NCI-H2171 treated with DMSO at 0.1 percent for 48 hours (cell line): ENCODE measurements at places on chromosomes 11 and 22.

GRCh38 chr11:20259506-20259905 lies 99.2 kb upstream of the DBX1 start:
- no peak for DNase-seq

- DNase-seq = no peak
These were observed 227.5 kb downstream of the ADAMTS15 start for GRCh38 chr11:130675917-130676316.

GRCh38 chr22:50062509-50063135 lies 4.5 kb upstream of the TTLL8 start:
- DNase-seq = no peak

DNA sequence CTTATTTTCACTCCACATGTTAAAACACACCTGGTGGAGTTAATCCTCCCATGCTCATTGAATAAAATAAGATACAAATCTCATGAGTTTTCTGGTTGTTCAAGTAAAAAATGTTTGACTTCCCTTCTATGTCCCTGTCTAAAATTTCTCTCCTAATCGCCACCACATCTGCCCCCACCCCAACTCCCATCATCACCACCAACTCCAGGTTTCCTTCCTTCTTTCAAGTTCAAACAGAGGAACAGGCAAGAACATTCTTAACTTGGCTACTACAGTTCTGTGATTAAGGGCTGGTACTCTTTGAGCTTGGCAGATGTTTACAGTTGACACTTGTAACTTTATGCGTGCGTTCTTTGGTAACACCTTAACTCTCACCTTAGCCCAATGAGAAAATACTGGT lies 9.1 kb upstream of the PSMA1 start:
- DNase-seq = no peak

- peak; percentile 50 for DNase-seq
These were observed 8.5 kb downstream of the YPEL4 start for GRCh38 chr11:57641011-57641807.

GRCh38 chr11:115122274-115122673 lies 381.9 kb downstream of the CADM1 start:
- no peak for DNase-seq

GRCh38 chr11:43872995-43873394 lies 7.6 kb upstream of the ALKBH3 start:
- DNase-seq = no peak

GRCh38 chr11:10541561-10541930 lies 559 bp upstream of the RNF141 start:
- peak; percentile 28 for DNase-seq

DNA sequence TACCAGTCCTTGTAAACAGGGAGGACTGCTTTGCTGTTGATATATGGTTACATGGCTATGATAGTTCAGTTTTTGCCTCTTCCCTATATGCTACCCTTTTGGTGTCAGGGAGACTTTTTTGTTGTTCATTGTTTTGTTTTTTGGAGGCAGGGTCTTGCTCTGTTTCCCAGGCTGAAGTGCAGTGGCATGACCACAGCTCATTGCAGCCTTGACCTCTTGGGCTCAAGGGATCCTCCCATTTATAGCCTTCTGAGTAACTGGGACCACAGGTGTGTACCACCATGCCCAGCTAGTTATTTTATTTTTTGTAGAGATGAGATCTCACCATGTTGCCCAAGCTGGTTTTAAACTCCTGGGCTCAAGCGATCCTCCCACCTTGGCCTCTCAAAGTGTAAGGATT lies 38.6 kb upstream of the SPTBN2 start:
- DNase-seq = no peak

DNA sequence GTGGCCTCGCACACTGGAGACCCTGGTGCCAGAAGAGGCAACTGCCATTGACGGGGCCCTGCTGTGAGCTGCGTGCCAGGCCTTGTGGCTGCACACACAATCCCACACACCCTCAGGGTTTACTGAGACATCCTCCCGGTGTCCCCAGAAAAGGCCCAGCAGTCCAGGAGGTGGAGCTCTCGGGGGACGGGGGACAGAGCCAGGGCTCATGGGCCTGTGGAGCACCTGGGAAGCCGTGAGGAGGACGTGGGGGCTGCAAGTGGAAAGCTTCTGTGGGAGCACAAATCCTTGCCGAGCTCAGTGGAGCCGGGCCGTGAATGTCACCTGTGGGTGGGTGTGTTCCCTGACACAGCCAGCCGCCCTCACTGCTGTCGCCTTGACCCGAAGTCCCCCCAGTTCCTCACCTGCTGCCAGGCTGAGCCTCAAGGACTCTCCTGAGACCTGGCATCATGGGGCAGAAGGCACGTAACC lies 609.7 kb downstream of the TBC1D22A start:
- DNase-seq = peak; percentile 56

GRCh38 chr11:124842305-124842704 lies 22.9 kb upstream of the ROBO3 start:
- no peak for DNase-seq

DNA sequence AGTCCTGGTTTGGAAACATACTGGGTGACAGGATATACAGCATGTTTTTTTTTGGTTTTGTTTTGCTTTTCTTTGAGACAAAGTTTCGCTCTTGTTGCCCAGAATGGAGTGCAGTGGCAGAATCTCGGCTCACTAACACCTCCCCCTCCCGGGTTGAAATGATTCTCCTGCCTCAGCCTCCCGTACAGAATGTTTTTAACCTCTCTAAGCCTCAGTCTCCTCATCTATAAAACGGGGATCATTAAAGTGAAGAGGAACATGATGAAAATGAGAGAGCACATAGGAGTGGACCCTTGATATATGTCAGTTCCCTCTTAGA lies 28.1 kb upstream of the SCARF2 start:
- DNase-seq = no peak

DNA sequence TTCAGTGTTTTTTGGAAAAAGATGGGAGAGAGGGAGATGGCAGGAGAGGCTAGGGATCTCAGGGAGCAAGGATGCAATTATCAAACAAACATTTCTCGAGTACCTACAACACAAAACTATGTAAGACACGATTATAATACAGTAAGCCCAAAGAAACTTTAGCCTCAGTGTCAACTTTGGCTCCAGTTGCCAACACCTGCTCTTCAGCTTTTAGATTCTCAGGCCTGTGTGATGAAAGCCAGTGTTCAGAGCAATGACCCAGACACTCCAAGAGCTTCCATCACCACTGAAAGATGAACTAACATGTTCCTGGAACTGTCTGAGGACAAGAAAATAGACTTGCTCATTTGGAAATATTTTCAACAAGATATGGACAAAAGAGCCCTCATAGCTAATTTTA lies 31.4 kb upstream of the CEP295 start:
- DNase-seq = no peak

- DNase-seq = peak; percentile 68
These were observed 28.0 kb upstream of the CABP7 start for GRCh38 chr22:29691636-29692326.

- no peak for DNase-seq
These were observed 50.3 kb upstream of the EHF start for GRCh38 chr11:34570584-34570983.

GRCh38 chr11:75982309-75982708 lies 167.3 kb downstream of the UVRAG start:
- DNase-seq = no peak

DNA sequence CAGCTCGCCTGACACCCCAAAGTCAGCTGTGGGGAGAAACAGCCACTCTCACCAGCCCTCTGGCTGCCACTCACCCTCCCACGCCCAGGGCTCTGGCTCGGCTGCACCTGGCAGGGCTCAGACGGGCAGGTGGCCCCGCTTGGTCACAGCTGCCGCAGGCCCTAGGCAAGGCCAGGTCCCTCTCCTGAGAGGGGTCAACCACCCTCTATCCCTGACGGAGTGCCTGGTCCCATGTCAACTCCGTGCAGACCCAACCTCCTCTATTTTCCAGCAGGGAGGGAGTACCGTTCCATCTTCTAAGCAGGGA lies 1.9 kb downstream of the MAP4K2 start:
- no peak for DNase-seq

GRCh38 chr22:36725366-36726006 lies 21.9 kb upstream of the CACNG2 start:
- DNase-seq = no peak

DNA sequence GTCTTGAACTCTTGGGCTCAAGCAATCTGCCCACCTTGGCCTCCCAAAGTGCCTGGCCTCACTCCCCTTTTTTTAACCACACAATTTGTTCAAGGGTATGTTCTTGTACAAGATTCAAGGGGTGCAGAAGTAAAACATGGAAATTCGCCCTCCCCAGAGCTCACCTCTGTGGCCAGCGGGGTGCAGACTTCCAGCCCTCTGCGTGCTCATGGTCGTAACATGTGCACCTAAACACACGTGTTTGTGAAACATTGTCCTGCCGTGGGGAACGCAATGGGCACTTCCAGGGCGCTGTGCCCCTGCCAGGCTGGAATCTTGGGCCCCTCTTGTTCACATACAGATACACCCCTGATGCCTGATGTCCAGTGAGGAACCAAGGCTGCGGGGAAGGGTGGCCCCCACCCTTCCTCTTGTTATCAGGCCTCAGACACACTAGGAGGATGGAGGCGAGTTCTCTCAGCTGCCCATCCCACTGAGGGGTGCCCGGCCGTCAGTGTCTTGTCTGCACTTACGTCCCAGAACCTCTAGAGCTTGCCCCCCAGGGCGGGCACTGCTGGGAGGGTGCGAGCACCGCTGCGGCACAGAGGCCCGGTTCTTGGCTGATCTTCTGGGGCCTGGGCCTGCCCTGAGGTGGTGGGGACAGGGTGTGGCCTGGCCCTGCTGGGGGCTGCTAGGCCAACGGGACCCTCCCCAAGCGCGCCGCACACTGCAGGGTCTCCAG lies 4.1 kb upstream of the EPS8L2 start:
- DNase-seq = no peak

DNA sequence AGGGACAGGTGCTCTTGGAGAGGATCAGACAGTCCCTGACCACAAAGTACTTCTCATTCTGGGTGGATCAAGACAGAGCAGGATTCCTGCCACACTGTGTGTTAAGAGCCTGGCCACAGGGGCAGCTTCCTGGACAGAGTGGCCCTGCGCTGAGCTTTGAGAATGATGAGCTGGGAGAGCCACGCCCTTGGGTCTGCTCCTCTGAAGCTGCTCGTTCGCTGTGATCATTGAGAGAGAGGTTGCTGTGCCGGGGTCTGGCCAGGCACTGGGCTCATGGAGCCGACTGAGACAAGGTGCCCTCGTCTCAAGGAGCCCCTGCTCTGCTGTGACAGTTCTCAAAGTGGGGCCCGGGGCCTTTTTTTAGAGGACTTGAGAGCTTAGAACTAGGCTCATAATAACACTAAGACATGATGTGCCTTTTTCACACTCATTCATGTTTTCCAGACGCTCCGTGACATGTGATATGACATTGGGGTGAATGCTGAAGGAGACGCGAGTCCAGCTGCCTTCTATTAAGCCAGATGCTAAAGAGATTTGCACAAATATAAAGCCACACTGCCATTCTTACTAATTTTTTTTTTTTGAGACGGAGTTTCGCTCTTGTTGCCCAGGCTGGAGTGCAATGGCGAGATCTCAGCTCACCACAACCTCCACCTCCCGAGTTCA lies 1.6 kb upstream of the MFRP start:
- peak; percentile 15 for DNase-seq

GRCh38 chr22:43439368-43440103 lies 27.7 kb downstream of the MPPED1 start:
- no peak for DNase-seq

DNA sequence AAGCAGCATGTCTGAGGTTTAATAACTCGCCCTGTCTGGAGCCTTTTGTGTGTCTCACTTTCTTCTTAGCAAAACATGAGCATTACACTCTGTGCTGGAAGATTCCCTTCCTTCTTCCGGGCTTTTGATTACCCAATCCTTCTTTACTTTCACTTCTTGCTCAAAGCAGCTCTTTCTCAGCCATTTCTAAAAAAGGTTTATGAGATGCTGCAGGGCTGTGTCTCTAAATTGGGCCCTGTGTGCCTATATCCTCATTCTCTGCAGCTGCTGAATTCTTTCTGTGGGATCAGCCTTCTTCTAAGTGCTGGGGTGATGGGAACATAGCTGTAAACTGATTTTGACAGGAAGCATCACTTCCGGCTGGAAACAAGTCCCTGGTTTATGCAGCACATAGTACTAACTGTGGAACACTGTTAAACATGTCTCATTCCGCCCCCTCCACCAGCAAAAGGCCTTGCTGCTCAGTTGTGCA lies 71.8 kb downstream of the PIWIL4 start:
- DNase-seq = no peak

GRCh38 chr11:69529001-69529400 lies 47.5 kb downstream of the LINC01488 start:
- DNase-seq = no peak

DNA sequence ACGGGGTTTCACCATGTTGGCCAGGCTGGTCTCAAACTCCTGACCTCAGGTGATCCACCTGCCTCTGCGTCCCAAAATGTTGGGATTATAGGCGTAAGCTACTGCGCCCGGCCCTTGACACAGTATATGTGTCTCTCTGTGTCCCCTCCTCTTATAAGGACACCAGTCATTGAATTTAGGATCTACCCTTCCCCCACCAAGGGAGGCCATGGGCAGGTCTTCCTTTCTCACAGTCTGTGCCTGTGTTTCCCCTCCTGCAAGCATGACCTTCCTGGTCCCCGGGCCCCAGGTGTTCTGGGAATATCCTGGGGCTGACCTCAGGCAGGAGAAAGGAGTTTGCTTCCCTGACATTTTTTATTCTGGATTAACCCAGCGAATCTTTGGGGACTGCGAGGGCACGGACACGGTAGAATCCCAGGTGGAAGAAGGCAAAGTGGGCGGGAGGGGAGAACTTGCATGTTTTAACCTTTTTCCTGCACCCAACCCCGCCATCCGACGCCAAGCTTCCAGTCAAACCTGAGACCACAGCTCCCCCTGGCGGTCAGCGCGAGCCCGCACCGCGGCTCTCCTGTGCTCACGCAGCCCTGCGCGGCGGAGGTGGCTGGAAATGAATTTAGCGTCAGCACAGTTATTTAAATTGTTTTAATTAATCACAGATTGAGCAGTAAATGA lies 42.1 kb upstream of the ISX start:
- DNase-seq = peak; percentile 40

- no peak for DNase-seq
These were observed 1946.0 kb upstream of the RAG2 start for GRCh38 chr11:38543986-38544385.

DNA sequence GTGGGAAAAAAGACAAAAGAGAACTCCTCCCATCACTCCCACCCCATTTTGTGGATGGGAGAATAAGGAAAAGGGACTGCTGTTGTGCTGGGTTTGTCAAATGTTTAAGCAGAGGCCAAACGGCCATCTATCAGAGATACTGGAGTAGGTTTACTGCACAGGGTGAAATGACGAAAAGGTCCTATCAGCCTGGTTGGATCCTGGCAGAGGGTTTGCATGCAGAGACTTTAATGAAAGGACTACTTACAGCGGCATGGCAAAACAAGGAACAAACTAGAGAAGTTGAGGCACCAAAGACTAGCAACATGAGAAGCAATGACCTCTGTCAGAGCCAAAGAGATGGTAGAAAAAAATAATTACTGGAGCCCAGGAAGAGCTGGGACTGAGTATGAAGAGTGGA lies 32.2 kb upstream of the HEPHL1 start:
- DNase-seq = no peak

- DNase-seq = no peak
These were observed 113.3 kb downstream of the ZNF280B start for GRCh38 chr22:22395245-22395644.

GRCh38 chr11:126415669-126416420 lies 60.4 kb downstream of the ST3GAL4 start:
- DNase-seq = no peak

- DNase-seq = no peak
These were observed 64.6 kb upstream of the POU2AF1 start for GRCh38 chr11:111443640-111444039.
